ENCODE measurements at places on chromosomes 3 and 15.

GRCh38 chr3:46660543-46661523 lies 32.6 kb downstream of the ALS2CL start:
- no peak for DNase-seq

DNA sequence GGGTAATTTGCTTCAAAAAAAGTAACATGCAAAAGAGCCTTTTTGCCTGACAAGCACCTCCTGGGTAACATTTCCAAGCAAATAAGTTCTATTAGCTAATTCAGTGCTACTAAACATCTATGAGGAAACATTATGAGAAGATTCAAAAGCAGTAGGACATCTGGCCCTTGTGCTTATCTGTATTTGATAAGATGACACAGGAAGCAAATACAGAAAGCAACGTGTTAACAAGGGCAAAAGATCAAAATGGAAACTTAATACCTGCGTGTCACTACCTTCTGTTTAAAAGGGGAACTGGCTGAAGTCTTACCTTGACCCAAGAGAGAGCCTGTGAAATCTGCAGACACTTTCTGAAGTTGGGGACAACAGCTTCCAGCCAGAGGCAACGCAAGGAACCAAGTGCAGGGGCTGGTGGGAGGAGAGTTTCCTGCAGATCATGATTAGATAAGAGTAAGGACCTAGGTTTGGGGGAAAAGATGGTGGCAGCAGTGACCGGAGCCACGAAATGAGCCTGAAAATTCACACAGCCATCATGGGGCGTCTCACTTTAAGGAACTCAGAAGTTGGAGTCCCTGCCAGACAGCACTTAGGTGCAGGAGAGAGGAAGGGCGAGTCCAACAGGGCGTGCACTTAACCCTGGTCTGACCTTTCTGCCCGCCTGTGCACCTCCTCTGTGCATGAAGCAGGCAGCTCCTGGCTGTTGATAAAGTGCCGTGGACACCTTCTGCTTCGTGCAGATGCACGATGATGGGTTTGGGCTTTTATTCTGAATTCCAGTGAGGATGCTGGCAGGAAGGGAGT lies 153.6 kb upstream of the BHLHE40 start:
- no peak for DNase-seq

- DNase-seq, result no peak
Measured at GRCh38 chr3:49799761-49800160, at the start of gene CDHR4. Gene CDHR4, minus strand, starts transcription at chr3:49799873. Its CDS starts 61 bp downstream, at chr3:49799812.

DNA sequence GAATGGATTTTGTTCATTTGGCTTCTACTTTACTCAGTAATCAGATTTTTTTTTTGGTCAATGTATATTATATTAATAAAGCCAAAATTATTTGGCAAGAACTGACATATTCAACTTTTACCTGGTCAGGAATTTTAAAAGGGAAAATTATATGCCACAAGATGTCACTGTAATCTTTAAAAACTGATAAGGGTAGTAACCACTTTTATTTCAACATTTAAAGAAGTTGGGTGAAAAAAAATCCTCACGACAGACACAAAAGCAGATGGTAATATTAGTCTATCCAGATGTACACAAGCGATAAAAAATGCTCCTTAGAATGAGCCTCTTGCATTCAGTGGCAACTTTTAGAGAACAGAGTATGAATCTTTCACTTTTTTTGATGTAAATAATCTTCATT lies 101.9 kb downstream of the SERPINI1 start:
- no peak for DNase-seq

DNA sequence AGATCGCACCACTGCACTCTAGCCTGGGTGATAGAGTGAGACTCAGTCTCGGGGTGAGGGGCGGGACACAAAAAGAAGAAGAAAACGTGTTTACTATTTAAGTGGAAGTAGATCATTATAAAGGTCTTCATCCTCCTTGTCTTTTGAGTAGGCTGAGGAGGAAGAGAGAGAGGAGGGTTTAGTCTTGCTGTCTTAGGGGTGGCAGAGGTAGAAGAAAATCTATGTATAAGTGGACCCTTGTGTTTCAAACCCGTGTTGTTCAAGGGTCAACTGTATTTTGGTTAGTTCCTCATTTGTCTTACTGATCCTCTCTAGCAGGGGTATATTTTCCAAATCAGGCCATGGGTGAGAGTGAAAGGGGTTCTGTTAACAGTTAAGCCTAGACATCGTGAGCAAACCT lies 40.1 kb downstream of the TRIM71 start:
- DNase-seq, result no peak

Measured in DMS153 (cell line).